ENCODE measurements at places on chromosomes 12 and 14.

- H3K27me3 ChIP-seq, result no peaks in the 10 kb centered on the region
- DNase-seq, result no peak
- H3K4me1 ChIP-seq, result no peaks in the 10 kb centered on the region
- no peak overlapping the region for H3K27ac ChIP-seq
These were observed 131.0 kb upstream of the TMTC2 start for GRCh38 chr12:82555699-82556098.

- no peaks in the 10 kb centered on the region for H3K36me3 ChIP-seq
- no peak for DNase-seq
- no peaks in the 10 kb centered on the region for H3K4me1 ChIP-seq
- H3K27ac ChIP-seq, result no peak overlapping the region
These were observed 123.5 kb downstream of the TTC8 start for GRCh38 chr14:88947646-88948598.

DNA sequence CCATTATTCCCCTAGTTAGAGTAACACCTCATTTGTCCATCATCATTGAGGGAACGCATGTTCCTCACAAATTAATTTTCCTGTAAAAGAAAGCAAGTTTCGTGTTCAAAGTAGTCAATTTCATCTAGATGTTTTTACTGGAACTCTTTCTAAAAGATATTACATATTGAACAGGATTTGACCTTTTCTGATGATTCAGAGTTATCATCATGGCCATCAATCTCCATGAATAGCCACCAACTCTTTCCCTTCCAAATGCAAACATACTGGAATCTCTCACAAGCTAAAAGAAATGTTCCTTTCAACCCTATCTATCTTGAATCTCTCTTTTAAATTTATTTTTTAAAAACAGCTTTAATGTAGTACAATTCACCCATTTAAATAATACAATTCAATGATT, 263.1 kb upstream of the FAR2 start:
- no peak overlapping the region for H3K4me3 ChIP-seq
- no peak overlapping the region for H3K27ac ChIP-seq
- no peaks in the 10 kb centered on the region for H3K36me3 ChIP-seq
- H3K4me1 ChIP-seq, result peaks cover 4% of the 10 kb centered on the region
- H3K27me3 ChIP-seq, result no peaks in the 10 kb centered on the region
- no peak for DNase-seq

- no peaks in the 10 kb centered on the region for H3K27me3 ChIP-seq
- no peak overlapping the region for H3K4me3 ChIP-seq
- H3K36me3 ChIP-seq, result peaks cover 64% of the 10 kb centered on the region
- peak overlapping the region; percentile 18 for H3K27ac ChIP-seq
- peaks cover 26% of the 10 kb centered on the region for H3K4me1 ChIP-seq
These were observed 13.9 kb downstream of the CKB start for GRCh38 chr14:103508521-103509329.

DNA sequence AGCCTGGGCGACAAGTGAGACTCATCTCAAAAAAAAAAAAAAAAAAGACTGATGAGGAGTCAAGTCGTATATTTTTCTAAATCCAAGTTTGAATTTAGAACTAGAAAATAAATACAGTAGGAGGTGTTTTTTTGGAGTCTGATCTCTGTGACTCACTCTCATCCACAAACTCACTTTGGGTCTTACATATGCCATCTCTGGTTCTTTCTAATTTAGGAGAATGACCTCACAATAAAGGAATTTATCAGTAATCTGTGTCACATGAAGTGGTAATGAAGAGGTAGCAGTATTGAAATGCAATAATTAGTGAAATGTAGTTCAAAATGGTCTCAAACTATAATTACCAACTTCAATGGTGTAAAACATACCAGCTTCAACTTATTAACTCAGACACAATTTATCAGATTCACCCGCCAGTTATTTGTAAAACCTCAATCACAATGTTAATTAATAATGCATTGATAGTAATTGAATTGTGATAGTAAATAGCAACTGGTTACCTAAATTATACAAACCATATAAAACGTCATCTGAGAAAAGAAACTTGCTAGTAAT, 4.4 kb upstream of the CFL2 start:
- no peaks in the 10 kb centered on the region for H3K27me3 ChIP-seq
- H3K36me3 ChIP-seq, result no peaks in the 10 kb centered on the region
- peaks cover 19% of the 10 kb centered on the region for H3K4me1 ChIP-seq
- no peak for DNase-seq
- H3K4me3 ChIP-seq, result no peak overlapping the region

Data from left ventricle myocardium inferior (tissue), 1 donor.